ENCODE measurements at places on chromosomes 7 and 10. TPM values are rescaled to one million over a fixed set of nuclear protein-coding genes. Genes with fewer than 3 reads are reported as not detected.
A peak's percentile ranks its signal among the peaks of the same experiment; 100 is the strongest.

DNA sequence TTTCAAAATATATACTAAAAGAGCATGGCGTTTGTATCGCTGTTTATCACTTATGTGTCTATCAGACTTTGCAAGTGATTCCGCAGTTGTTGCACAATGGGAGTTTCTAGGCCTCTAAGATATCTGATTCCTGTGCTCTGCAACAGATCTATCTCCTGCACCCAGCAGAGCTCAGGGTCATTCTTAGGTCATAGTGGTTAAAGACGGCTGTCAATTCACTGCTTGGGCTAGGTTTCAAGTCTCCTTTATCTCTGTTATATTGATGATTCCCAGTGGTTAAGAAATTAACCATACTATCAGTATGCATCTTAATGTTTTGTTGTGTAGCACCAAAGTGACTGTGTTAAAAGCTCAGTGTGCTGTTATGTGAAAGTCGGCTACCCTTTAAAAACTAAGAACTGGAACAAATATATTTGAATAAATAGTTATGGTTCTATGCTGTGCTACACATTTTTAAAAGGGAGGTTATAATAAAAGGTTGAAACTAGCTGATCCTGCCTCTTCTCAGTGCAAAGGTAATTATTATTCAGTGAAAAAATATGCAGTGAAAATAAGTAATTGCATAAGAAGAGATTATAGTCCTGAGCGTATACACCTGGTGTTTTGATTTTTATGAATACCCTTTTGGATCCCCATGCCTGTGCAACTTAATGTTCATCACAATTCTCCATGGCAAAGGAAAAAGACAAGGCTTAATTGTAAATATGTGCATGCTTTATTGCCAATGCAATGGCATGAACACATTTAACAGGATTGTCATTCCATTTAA, 24.0 kb downstream of the HOXA1 start:
- DNase-seq: no peak

DNA sequence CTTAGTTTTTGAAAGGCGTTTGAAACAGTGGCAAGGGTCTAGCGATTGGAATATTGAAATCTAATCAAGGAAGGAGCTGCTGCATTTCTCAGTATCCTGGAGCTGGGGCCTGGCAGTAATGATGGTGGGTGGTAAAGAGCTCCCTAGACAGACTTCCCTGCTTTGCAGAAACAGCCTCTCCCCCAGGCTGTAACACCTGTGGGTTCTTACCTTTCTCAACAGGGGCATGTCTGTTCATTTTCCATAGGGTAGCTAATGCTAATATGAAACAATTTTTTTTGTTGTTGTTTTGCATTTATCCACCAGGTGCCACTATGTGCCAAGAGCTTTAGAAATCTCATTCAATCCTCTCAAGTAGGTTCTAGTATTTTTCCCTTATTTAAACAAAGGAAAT, 345.5 kb downstream of the REEP3 start:
- no peak for DNase-seq

GRCh38 chr10:131961047-131961776, 20.5 kb downstream of the BNIP3 start:
- peak; percentile 60 for DNase-seq

- DNase-seq: no peak
Measured at GRCh38 chr10:77281719-77282118, 355.9 kb downstream of the KCNMA1 start.

DNA sequence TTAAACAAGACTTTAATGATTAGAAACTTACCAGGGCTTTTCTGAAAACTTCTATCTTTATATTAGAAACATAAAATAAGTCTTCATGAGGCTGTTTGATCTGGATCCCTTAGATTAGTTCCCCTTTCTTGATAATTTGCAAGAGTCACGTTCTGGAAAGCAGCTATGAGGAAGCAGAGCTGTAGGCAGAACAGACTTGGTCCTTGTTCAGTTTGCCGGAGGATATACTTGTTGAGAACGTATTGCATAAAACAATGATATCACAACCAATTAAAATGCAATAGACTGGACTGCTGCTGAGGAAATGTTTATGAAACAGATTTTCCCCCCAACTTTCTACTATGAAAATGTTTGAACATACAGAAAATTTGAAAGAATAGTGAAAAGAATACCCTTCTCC, 2.8 kb downstream of the SAMD9L start:
- DNase-seq: no peak

CRTAC1 gene
- 3.8 TPM for total RNA-seq

ZNF365 gene
- total RNA-seq: 0.36 TPM

GRM3 gene
- total RNA-seq: not detected

Data from sigmoid colon (tissue), 7 donors.